Activated CD4-positive, alpha-beta T cell treated with anti-CD3 and anti-CD28 coated beads, Interleukin-2, amount 10 ng/mL, durations not matched to agents 24 days and 14 days (primary cell): ENCODE measurements at places on chromosomes 3 and 15.
A peak's percentile ranks its signal among the peaks of the same experiment; 100 is the strongest.

DNA sequence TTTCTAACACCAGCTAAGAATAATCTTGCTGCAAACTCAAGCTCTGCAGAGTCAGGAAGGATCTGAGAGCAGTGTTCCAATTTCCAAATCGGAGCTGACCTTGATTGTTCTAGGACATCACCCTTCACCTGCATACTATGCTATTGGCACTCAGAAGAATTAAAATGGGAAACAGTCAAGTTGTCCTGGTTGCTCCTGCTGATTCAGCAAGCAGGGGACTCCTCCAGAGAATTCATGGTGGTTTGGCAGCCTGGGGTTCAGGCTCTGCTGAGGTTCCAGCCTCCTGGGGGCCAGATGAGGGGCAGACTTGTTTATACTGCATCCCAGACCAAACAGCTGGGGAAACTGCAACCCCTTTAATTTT is 213.7 kb upstream of the ADAMTS9 start:
- DNase-seq: no peak

DNA sequence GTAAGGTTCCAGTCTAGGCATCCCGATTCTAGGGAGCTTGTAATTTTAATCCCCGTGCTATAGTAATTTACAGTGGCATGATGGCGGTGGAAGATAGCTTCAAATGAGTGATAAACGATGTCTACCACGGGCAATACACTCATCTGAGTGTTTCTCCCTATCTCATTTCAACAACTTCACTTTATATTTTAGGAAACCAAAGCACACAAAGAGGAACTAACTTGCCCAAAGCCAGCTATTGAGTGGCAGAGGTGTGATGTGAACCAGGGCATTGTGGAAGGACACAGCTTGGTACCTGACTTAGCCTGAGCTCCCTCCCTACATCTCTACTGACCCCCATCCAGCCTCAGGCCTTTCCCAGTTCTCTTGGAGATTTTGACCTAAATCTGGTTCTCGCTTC is 16.9 kb upstream of the FILIP1L start:
- no peak for DNase-seq

- peak; percentile 65 for DNase-seq
Observed at GRCh38 chr3:184561913-184562877, 610 bp downstream of the EPHB3 start.

GRCh38 chr3:64803469-64803868 is 115.7 kb upstream of the ADAMTS9 start:
- DNase-seq: no peak

DNA sequence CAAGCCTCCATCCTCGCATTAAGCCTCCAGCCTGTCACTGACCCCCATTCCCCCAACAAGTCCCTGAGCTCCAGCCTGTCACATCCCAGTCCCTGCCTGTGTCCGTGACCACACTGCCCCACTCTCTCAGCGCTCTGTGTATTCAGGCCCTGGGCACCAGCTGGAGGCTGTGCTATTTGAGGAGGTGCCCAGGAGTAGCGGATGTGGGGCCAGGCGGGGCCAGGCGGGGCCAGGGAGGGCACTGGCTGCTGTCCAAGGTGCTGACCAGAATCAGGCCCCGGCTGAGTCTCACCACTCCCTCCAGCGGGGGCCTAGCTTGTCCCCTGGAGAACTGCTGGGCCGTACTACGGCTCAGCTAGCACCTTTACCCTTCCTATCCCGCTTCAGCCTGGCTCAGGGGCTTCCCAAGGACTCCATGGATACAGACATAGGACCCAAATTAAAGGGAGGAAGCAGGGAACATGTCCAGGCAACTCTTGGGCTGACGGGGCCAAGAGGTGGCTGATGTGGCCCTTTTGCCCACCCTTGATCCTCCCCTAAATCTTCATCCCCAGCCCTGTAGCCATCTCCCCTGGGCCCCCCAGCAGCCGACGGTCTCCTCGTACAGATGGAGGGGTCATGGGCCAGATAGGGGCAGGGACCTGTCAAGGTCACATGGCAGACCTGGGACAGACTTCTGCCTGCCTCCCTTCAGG is 1.1 kb downstream of the HHATL start:
- peak; percentile 91 for DNase-seq

DNA sequence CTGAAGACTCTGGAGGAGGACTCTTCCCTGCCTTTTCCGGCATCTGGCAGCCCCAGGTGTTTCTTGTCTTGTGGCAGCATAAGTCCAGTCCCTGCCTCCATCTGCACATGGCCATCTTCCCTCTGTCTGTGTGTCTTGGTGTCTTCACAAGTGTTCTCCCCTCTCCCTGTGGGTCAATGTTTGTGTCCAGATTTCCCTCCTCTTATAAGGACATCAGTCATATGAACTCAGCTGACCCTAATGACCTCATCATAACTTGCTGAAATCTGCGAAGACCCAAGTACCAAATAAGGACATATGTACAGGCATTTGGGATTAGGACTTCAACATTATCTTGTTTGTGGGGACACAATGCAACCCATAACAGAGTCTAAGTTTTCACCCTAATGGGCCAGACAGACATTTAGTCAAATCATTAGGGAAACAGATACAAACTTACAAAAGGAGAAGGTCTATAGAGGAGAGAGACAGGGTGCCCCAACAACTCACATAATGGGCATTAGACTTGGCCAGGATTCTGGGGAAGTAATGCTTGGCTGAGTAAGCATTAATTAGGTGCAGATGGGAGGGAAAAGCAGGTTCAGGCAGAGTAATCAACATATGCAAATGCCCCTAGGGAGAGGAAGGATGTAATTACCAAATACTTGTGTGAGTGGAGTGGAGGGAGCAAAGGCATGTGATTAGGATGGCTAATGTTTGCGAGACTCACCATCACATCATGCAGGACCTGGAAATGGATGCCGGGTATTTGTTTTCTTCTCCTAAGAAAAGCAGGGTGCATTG is 372.8 kb upstream of the TBL1XR1 start:
- no peak for DNase-seq

DNA sequence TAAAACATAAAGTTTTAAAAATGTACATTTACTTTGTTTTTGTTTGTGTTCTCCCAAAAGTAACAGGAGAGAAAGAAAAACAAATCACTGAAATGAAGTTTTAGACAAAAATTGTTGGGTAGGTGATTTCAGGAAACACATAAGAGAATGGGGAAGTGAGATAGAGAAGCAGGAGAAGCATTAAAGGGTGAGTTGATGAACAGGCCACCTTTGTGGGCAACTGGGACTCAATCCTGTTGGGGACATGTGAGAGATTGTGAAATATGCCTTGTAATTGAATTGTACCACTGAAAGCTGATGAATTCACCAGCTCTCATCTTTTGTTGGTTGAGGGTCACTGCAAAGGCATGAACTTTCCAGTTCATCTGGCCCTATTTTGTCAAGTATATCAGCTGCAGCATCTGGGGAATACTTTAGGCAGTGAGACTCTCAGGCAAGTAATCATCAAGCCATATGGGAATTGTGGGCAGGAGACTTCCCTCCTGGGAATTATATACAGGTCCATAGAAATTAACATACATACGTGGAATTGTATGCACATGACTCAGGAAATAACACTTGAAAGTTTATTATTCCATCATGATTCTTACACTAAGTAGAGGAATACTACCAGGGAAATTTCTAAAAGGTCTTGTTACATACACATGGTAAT is 181.0 kb downstream of the ZBBX start:
- DNase-seq: no peak

DNA sequence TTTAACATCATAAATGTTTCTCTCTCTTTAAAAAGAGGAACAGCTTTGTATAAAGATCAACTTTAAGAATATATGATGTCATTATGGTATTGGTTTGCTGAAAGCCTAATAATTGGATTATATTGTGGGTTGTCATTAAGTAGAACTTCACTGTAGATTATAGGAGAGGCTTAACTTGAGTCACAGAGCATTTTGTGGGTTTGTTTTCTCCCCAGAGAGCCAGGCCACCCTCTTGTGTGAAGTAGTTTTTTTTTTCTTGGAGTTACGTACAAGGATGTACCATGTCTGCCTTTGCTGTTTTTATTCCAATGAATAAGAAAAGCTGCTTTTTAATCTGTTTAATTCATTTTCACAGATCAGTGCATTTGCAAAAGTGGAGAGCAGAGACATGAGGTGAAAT is 354.8 kb upstream of the TBL1XR1 start:
- DNase-seq: no peak

- DNase-seq: no peak
Observed at GRCh38 chr3:188090620-188091309, 63.2 kb upstream of the LPP start.

GRCh38 chr15:90295270-90295648 is 29.8 kb downstream of the NGRN start:
- no peak for DNase-seq

GRCh38 chr3:134460965-134461364 is 24.8 kb downstream of the ANAPC13 start:
- no peak for DNase-seq

GRCh38 chr3:180267202-180267843 is 230.6 kb upstream of the PEX5L start:
- peak; percentile 59 for DNase-seq

GRCh38 chr3:194976049-194976451 is 290.4 kb downstream of the FAM43A start:
- no peak for DNase-seq

GRCh38 chr3:111338059-111338698 is 203.8 kb upstream of the CD96 start:
- DNase-seq: peak; percentile 84

- no peak for DNase-seq
Observed at GRCh38 chr15:32998979-32999672, 195.4 kb downstream of the FMN1 start.

DNA sequence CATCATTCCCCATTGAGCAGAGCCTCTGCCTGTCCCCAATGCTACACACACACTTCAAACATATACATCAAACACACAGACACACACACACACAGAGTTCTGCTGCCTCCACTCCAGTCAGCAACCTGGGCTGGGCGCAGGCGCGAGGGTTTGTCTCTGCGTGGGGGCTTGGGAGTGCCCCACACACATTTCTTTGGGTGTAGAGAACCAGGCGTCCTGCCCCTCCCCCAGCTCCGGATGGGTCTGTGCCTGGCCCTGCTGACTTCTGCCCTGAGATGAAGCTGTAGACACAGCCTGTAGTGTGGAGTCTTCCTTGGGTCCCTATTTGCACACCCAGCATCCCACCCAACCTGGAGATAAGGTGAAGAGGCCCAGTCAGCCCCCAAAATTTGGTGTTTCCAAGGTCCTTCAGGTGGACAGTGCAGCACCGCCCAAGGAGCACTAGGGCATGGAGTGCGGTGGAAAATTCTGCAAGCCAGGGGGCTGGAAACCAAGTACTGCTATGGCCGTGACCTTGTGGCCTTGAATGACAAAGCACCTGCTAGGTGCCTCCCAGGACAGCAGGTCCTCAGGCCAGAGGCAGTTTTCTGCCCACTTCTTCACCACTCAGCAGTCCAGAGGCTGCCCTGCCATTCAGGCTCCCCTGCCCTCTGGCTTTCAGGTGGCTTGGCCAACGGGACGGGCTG is 26.8 kb downstream of the FBXW12 start:
- DNase-seq: no peak

DNA sequence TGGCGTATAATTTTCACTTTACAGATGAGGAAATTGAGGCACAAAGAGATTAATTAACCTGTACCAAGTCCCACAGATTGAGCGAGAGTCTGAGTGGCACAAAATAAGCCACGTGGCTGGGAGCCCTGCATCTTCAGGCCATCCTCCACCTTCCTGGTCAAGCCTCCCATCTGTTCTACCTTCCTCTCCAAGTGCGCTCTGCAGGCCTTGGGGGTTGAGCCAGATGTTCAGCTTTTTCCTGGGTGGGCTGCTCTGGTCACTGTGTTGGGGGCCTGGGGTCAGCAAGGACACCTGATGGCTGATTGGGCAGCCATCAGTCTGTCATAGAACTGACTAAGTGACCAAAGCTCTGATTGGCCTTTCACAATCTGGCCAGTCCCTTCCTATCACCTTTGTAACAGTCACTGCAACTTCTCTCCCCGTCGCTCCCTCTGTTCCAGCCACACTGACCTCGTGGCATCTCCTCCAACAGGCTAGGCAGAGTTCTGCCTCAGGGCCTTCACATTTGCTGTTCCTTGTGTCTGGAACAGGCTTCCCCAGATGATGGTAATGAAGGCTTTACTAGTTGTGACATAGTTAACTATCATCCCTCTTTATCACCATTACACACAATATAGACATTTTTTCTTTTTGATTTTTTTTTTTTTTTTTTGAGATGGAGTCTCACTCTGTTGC is 46.8 kb downstream of the SCN5A start:
- DNase-seq: no peak

DNA sequence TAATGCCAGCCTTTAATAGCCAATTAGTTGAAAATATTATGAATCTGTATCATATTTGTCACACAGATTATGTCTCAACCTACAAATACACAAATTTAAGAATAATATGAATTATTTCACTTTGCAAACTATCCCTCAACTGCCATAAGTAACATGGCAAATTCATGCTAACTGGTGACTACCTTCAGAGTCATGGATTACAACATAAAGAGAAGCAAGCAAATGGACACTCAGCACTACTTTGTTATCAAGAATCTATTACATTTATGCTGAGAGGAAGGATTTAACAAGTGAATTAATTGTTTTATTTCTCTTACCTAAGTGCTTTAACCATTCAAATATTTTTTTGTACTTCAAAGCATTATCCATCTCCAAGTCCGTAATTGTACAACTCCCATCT is 103.1 kb upstream of the BCL6 start:
- DNase-seq: no peak

DNA sequence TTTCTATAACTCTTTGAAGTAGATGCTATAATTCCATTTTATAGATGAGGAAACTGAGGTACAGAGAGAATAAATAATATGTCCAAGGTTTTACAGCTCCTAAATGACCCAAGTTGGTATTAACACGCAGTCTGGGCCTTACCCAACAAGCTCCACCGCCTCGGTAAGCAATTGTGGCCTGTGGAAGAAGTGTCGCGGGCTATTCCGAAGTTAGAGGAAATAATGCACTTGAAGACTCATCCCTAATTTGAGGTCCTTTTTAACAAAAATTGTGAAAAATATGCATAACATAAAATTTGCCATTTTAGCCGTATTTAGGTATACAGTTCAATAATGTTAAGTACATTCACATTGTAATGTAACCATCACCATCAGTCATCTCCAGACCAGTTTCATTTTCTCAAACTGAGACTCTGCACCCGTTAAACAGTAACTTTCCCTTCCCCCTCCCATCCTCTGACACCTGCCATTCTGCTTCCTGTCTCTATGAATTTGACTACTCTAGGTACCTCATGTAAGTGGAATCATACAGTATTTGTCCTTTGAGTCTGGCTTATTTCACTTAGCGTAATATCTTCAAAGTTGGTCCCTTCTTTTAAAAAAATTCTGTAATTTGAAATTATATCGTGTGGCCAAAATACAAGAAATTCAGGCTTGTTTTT is 18.2 kb downstream of the IDH3A start:
- DNase-seq: peak; percentile 85

DNA sequence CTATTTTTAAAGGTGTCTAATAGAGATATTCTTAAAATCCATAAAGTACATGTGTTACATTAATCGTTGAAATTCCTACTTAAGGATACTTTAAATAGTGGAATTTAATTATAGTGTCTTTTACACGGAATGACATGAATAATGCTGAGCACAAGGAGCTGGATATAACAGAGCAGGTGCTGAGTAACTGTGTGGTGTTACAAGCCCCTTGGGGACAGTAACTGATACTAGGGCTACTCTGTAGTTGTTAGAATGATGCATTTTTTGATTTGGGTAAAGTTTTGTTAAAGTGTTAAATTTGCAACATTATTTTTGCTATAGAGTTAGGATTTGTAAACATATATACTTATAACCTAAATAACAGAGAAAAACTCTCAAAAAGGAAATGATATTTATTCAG is 1496.1 kb downstream of the OTOL1 start:
- DNase-seq: no peak
